ENCODE measurements at places on chromosomes 4 and X.

DNA sequence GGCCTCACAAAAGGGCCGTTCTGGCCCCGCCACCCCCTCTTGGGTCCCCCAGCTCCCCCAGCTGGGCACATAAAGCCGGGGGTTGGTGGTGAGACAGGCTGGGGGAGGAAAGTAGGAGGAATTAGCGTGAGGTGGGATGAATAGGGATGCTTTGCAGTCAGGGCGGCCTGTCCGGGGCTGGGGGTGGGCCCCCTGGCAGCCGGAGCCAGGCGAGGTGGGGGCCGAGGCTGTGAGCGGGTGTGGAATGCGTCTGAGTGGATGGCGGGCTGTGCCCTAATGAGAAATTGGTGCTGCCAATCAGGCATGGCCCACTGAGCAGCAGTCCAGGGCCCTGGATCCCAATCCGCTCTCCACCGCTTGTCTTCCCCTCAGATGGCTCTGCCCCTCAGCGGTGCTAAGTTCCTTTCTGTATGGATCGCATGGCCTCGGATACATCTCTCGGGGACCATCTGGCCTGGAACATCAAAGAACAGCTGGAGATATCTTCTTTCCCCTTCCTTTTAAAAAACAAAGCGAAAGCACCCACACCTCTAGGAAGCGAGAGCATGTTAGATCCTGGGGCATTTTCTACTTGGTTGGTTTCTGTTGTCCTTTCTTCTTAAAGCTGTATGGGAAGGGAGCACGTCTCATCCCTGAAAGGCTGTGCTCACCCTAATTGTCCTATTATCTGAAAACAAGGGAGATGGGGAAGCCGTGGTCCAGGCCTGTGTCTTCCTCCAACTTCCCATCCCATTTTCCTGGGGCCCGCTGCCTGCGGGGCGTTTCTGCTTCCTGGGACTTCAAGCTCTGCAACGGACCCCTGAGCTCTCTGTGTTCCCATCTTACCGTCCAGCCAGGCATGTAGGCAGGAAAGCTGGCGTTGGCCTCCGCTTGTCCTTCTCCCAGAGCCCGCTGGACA is 106.9 kb downstream of the SORCS2 start:
- no peak for DNase-seq

- no peak for DNase-seq
Observed at GRCh38 chrX:22396408-22396807, 123.7 kb downstream of the CBLL2 start.

- DNase-seq = no peak
Observed at GRCh38 chrX:926991-927390, 285.5 kb downstream of the CRLF2 start.

DNA sequence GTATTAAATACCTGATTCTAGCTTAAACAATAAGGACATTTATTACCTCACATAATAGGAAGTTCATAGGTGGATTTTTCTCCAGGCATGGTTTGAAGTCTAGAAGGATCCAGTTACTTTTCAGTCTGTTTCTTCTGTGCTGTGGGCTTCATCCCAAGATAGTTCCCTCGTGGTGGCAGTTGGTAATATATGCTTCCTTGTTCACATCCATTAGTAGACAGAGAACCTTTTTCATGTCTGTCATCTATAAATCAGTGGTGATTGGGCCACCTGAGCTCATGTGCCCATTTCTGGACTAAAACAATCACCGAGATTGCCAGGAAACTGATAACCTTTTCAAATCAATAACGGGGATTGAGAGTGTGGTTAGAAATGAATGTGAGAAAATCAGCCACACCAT is 97.7 kb downstream of the KDM6A start:
- no peak for DNase-seq

DNA sequence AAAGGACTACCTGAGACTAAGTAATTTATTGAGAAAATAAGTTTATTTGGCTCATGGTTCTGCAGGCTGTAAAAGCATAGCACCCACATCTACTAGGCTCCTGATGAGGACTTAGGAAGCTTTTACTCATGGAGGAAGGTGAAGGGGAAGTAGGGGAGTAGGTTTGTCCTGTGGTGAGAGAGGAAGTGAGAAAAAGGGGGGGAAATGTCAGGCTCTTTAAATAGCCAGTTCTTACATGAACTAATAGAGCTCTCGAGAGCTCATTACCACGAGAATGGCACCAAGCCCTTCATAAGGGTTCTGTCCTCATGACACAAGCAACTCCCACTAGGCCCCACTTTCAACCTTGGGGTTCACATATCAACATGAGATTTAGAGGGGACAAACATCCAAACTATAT is 125.5 kb upstream of the NRK start:
- DNase-seq = no peak

GRCh38 chr4:184215709-184216328 is 1.9 kb downstream of the ENPP6 start:
- no peak for DNase-seq

DNA sequence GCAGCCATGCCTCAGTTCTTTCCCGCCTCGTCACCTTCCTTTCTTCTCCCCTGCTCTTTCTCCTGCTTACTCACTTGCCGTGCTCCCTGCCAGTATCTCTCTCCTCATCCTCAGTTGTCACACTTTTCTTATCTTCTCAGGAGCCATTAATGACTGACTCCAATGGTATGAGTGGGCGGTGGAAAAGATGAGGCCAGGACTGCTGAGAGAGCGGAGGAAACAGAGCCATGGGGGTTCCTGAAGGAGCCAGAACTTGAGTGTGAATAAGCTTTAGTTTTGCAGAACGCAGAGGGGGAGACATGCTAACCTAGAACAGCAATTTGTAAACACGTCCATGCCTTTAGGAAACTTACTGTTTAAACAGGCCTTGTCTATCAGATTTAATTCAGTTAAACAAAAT is 126.5 kb downstream of the CHIC2 start:
- no peak for DNase-seq

- no peak for DNase-seq
Observed at GRCh38 chr4:67092351-67092750, 453.0 kb downstream of the CENPC start.

DNA sequence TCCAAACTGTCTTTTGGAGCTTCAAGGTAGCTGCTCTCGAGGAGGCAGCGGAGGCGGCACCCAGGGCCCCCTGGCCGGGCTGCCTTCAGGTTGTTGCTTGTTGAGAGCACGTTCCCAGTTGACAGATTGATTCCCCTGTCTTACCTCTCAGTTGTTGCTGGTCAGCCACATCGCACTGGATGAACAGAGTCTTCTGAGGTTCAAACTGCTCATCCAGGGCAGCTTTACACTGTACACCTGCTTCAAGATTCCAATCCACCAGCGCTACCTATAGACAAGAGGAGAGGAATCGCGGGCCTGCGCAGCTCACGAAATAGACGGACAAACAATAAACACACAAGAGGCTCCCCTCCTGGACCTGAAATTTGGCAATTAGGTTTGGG is 497 bp downstream of the HPGD start:
- DNase-seq = no peak

- DNase-seq = no peak
Observed at GRCh38 chr4:64784125-64784524, 374.9 kb upstream of the TECRL start.
